ENCODE measurements at places on chromosomes 4 and X.

GRCh38 chrX:9088896-9089295, 55.0 kb upstream of the FAM9B start:
- no peak for DNase-seq

GRCh38 chrX:6694221-6694620, 159.3 kb upstream of the VCX3A start:
- no peak for DNase-seq

GRCh38 chr4:7171191-7171900, 21.0 kb upstream of the SORCS2 start:
- DNase-seq, result no peak

DNA sequence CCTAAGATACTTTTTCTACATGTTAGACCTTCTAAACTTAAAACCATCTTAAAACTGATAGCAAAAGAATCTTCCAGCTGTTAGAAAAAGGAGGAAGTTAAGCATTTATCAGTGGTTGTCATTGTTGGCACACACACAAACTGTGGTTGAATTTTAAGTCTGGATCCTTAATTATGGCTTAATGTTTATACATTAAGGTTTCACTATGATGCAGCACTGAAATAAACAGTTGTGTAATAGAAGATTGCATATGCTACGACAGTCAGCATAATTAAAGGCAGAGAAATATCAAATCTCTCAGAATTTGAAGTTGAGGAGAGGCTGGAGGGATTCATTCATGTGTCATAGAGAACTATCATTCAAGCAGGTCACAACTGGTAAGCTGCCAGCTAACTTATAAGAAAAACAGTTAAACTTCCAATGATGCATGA, 32.3 kb downstream of the ADGRA3 start:
- no peak for DNase-seq

DNA sequence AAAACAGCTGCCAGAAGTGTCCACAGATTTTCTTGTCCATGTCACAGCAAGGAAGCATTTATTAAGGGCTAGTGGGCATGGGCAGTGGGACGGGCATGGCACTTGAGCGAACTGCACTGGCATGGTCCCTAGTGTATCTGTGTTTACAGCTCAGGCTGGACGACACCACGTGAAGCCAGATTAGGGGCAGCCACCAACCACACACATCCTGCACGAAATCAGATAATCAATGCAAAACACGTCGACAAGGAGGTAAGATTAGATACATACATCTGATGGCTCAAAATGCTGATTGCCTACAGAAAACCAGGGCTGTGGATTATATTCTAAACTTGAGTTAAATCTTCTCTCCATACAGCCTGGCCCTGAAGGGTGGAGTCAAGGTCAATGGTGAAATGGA, 103.8 kb upstream of the ATP6AP2 start:
- DNase-seq, result no peak

- DNase-seq, result no peak
These were observed 326.0 kb downstream of the ACTRT1 start for GRCh38 chrX:127726227-127726626.
